Stimulated activated CD4-positive, alpha-beta T cell treated with anti-CD3 and anti-CD28 coated beads, TNF-alpha, amount 100 ng/mL, for 1 hour (primary cell): ENCODE measurements at places on chromosomes 7 and 10.

DNA sequence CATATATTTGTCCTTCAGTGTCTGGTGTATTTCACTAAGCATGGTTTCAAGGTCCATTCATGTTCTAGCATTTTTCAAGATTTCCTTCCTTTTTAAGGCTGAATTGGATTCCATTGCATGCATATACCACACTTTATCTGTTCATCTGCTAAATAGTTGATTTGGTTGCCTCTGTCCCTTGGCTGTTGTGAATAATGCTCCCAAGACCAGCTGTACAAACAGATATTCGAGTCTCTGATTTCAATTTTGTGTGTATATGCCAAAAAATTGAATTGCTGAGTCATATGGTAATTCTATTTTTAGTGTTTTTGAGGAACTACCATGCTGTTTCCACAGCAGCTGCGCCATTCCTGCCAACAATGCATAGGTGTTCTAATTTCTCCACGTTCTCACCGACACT, 216.4 kb downstream of the NRG3 start:
- DNase-seq = no peak

DNA sequence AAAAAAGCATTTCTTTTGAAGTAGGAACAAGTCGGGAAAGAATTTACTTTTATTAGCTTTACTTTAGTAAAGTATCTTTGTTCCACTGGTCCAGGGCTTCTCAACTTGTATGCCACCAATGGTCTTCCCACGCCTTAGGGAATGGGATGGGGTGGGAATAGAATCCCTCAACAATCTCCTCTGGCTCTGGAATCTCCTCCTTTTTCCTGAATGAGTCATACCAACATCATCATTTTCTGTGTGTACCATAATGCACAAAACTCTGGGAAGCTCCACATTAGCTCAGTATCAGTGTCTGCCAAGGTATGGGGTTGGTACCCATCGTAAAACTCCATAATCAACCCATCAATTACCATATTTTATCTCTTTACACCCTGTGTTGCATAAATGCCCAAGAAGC, 159.4 kb upstream of the BMPER start:
- DNase-seq = no peak

DNA sequence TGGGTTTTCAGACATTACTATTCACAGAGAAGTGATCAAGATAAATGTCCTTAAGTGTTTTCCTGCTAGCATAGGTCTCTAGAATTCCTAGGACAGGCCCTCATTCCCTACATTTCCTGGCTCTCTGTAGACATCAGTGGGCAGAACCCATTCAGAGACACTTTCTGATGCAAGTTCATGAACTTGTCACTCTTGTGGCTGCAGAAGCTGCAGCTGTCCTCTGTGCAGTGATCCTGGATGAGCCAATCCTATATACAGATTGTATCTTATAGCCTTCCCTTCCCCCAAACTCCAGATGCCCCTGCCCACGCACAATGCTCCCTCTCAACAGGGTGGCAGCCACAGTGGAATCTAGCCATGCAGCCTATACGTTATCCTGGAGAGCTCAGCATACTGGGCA, 12.6 kb upstream of the GRB10 start:
- DNase-seq = no peak

DNA sequence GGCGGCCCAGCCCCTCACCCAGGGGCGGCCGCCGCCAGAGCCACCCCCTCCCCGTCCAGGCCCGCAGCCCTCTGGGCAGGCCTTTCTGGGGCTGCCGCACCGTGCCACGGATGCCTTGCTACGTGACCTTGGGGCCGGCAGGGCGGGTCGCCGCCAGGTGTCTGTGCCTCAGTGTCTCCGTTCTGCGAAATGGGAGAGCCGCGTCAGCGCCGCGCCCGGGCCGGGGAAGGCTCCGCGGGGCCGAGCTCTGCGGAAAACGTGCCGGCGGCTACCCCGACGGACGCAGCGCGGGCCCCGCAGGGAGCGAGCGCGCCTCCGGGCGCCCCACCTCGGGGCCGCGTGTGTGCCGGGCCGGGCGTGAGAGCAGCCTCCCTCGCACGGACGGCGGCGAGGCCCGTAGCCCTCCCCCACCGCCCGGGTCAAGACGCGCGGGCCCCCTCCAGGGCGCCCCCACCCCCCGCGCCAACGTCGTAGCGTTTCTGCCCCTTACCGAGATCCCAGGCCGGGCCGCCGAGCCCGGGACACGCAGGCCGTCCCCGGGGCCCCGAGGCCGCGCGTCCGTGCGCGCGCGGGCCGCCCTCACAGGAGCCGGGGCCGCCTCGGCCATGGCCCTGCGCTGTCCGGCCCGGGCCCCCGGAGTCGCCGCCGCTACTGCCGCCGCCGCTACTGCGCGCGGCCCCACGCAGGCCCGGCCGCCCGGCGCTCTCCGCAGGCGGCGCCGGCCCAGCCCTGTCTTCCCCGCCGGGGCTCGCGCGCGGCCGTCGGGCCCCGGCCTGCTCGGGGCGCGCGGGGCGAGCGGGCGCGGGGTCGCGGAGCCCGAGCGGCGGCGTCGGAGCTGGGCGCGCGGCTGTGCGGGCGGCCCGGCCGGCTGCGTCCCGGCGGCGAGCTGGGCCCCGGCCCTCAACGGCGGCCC, 1.1 kb downstream of the ZNF777 start:
- DNase-seq = no peak
